KG1 (cell line): ENCODE measurements at places on chromosomes 2 and 18.

DNA sequence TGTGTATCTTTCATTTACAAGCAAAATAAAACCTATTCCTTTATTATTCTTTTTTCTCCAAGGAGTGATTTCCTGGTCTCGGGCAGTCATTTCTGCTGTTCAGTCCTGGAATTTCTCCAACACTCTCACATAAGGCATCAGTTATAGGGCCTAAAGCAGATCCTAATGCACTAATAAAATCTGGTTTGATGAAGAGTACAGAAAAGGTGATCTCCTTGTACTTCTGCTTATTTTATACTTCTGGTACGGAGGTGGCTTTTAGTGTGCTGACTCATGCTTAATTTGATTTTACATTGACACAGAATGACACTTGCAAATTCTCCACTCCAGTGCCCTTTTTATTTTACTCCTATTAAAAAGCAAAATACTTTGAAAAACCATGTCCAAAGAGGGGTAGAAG lies 157.4 kb downstream of the DOK6 start:
- DNase-seq, result no peak

DNA sequence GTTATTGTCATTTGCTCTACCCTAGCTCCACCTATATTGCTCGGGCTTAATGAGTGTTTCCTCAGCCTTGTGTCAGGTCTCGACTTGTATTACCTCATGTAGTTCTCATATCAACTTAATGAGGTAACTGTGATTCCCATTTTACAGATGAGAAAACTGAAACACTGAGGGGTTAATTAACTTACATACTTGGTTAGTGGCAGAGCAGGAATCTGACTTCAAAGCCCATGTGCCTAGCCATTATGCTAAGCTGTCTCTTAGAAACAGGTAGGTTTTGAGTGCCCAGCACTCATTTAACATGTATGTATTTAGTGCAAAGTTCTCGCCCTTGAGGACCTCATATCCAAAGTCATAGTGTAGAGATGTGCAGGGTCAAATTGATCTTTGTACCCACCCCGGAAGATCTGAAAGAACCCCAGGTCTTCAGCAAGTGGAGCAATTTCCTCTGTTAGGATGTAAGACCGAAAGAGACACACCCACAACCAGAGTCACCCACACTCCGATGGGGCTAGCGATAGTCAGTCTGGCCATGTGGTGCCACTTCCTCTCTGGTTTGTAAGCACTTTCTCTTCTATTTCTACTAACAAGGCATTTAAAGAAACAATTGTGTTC lies 121.0 kb upstream of the SLC39A10 start:
- peak; percentile 48 for DNase-seq

DNA sequence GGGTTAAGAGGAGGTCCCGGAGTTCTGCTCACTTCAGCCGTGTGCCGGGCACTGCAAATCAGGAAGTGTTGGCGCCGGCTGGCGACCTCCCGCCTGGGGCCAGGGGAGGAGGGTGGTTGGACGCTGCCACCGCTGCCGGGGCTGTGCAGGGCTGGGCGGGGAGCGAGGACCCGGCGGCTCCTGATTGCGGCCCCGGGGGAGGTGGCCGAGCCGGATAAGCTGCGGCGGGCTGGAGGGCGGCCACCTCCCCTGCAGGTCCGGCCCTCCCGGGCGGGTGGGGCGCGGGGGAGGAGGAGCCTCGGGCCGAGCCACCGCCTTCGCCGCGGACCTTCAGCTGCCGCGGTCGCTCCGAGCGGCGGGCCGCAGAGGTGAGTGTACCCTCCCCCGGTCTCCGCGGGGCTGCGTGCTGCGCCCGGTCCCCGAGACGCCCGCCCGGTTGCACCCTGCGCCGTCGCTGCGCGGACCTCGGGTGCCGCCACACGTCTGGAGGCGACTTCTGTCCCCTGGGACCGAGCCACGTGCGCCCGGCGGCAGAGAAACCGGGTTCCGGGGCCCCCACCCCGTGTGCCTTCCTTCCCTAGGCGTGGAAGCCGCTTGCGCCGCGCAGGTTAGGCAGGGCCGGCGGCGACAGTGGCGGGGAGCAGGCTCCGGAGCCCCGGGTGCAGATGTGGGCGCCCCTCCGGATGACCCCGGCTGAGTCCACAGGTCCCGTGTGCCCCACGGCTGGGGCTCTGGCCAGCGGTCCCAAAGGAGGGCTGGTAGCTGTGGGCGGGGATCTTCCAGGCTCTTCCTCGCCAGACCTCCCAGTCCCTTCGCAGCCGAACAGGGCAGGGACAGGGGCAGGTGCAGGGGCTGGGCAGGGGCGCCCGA lies at the start of gene STEAP3:
STEAP3 (plus strand) TSS at position 314 of the 870 bp plus-strand sequence. CDS start 7,179 bp downstream, outside the sequence.
- DNase-seq, result no peak

- no peak for DNase-seq
These were observed 158.9 kb downstream of the DPP4 start for GRCh38 chr2:161915121-161915520.

GRCh38 chr2:189150033-189150432 lies 29.5 kb downstream of the COL5A2 start:
- no peak for DNase-seq

- no peak for DNase-seq
These were observed 36.1 kb upstream of the B3GNT7 start for GRCh38 chr2:231359441-231359840.

DNA sequence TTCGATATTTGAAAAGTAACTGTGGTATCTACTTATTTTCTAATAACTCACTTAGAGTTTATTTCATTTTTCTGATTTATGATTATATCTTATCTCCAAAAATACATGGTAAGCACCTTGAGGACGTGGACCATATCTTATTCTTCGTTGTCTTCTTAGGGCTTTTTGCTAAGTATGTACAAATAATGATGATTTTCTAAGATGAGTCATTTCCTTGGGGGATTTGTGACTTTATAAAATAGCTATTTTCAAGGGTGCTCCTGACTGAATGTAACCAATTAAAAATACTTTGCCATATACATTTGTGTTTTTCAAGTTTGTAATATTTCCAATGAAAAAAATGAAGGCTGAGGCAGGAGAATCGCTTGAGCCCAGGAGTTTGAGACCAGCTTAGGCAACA lies 56.3 kb downstream of the GREB1L start:
- no peak for DNase-seq

- DNase-seq, result no peak
These were observed 29.4 kb upstream of the MBP start for GRCh38 chr18:77161961-77162360.

DNA sequence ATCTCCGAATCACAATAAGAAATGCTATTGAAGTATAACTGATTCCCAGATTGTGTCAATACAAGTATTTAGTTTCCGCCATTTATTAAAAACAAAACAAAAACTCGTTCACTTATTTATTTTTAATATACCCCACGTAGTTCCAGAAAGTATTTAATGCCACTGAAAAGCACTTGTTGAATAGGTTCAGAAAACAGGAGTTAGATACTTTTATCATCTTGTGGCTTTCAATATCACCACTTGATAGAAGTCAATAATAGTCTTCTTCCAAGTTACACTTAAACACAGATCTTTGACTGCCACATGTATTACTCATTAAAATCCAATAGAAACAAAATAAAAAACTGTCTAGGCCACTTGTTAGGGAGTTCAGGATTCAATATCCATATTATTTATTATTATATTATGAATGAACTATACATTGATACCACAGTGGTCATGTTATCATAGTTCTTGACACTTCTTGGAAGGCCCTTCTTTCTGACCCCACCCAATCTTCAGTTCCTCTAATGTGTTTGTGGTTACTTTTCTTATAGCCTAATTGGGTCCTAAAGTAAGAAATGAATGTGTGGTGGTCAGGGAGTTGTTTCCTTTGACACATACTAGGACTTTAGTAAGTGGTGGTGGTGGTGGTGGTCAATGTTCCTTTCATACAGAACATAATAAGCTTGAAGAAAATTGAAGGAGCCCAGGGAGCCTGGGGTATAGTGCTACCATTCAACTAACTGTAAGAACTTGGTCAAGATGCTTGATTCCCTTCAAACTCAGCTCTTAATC lies 221.3 kb upstream of the ITGA4 start:
- no peak for DNase-seq

- peak; percentile 59 for DNase-seq
These were observed 465 bp upstream of the PLEKHA3 start for GRCh38 chr2:178479758-178480226.

- DNase-seq, result no peak
These were observed 98.5 kb upstream of the KCTD1 start for GRCh38 chr18:26646901-26647300.

- DNase-seq, result no peak
These were observed 33.5 kb downstream of the CHST10 start for GRCh38 chr2:100383954-100384353.

- no peak for DNase-seq
These were observed 19.0 kb downstream of the ACVR2A start for GRCh38 chr2:147863835-147864234.

DNA sequence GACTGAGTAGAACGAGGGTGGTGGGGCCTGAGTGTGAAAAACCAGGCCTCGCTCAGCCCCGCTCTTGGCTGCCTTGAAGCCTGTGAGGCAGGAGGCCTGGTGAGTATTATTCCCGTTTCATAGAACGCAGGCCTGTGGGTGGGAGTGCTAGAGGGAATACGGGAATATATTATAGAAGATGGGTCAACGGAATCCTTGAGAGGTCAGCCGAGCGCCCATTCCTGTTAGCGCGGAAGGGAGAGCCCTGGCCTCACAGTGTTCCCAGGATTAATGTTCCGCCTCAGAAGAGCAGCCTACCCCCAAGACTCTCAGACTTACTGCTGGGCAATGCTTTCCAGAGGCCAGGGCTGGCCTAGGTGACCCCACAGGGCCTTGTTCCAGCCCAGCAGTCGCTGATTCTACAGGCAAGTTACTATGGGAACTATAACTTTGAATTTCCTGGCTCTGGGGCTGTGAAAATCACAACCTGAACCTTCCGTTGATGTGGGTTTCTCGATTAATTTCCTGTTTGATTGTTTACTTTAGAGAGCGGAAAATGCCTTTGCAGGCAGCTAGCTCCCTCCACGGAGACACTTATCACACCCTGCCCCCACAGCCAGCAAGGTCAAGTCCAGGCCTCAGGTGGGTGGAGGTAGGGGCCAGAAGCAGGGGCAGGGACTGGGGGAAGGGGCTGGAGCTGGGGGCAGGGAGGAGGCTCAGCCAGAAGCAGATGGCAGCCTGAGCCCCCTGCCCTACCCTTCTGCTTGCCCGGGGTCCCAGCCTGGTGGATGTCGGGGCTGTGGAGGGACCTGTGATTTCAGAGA lies 108.3 kb downstream of the SMAD7 start:
- DNase-seq, result no peak

DNA sequence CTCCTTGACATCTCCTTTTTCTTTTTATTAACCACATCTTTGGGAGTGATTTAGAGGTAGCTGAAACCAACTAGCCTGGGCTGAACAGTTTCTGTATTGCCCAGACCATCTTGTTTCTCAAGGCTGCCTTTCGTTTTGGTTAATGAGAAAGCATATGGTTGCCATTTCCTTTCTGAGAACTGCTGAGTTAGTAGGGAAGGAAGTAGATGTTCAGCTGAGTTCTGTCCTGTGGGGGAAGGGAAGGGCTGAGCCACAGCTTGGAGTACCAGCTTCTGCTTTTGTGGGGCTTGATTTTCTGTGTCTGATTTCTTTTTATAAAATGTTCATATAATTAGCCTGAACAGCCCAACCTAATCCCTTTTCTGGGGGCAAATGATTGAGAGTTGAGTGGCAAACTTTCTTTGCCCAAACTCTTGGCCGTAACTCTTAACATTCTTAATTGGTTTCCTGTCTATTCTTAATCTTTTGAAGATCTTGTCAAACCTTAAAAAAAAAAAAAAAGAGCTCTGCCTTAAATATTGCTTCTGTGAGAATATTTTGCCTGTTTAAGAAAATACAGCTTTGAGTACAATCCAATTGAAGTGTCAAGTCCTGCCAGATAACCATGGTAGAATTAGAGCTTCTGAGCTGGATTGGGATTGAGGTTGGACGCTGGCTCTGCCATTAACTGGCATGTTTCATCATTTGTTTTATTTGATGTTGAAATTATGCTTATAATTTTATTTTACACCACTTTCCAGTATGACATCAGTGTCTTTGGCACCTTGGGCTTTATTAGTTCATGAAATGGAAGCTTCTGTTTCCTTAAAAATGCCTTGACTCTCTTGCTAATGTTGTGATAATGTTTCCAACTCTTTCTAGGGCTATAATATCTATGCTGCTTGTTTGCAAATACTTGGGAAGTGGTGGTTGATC lies 1.9 kb upstream of the NABP1 start:
- peak; percentile 77 for DNase-seq

DNA sequence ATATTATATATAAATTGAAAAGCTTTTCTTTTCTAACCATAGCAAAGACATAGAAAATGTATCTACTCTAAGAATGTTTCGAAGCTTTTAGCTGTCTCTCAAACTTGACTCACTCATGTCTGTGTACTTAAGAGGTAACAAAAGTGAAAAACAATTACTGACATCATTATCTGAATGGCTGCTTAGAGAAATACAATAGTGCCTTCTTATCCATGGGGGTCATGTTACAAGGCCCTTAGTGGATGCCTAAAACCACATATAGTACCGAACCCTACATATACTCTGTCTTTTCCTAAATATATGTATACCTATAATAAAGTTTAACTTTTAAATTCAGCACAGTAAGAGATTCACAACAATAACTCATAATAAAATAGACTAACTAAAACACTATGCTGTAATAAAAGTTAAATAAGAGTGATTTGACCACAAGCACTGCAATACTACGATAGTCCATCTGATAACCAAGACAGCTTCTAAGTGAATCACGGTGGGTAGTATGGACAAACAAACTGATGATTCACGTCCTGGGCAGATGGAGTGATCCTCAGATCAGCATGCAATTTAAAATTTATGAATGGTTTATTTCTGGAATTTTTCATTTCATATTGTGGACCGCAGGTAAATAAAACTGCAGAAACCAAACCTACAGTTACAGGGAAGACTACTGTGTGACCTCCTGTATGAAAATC lies 246.2 kb downstream of the XIRP2 start:
- DNase-seq, result no peak

- no peak for DNase-seq
These were observed 860.4 kb upstream of the CRIM1 start for GRCh38 chr2:35495182-35495581.

DNA sequence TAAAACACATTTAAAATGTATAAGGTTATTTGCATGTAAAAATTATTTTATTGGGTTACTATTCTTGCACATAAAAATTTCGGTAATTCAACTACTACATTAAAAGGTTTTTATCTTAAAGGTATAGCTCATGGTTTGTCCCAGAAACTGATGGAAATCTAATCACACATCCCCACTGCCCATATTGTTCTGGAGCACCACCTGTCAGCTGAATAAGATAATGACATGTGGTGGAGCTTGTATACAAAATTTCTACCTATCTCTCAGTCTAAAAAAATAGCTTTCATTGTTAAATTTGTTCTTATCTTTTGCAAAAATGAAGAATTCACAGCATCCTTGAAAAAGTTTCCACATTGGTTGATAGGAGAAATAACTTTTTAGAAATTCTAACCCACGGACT lies 18.3 kb downstream of the ERBB4 start:
- DNase-seq, result no peak

GRCh38 chr2:118850168-118850900 lies 2.9 kb upstream of the EN1 start:
- DNase-seq, result no peak

- DNase-seq, result no peak
These were observed 19.6 kb downstream of the LDAH start for GRCh38 chr2:20803226-20803682.

DNA sequence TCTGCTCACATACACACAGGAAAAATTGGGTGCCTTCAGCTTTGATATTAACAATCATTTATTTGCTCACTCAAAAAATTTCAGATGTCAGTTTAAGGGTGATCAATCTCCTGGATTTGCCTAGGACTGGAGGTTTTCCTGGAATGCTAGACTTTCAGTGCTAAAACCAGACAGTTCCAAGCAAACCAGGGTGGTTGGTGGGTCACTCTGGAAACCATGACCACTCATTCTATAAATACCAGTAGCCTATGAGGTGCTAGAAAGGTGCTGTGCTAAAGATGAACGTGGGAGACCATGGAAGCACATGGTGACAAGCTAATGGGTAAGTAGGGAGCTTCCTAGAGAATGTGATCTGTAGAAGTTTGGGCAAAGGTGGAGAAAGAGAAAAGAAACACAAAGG lies 25.4 kb upstream of the STPG4 start:
- DNase-seq, result no peak
